NCI-H187 (cell line): ENCODE measurements at places on chromosomes 1 and 21.
A peak's percentile ranks its signal among the peaks of the same experiment; 100 is the strongest.

DNA sequence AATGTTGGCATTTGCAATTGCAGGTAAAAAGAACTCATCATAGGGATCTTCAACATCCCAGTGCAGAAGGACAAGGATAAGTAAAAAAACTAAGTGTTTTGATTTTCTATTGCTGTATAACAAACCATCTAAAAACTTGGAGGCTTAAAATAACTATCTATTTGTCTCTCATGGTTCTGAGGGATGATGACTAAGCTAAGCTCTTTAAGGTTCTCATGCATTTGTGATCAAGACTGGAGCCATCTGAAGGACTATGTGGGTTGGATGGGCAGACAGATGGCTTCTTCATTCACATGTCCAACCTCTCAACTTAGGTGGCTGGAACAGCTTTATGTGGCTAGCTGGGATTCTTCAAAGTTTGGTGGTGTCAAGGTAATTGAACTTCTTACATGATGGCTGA is 51.5 kb downstream of the RPL5 start:
- DNase-seq: no peak

GRCh38 chr1:83931658-83932253 is 67.2 kb downstream of the TTLL7 start:
- no peak for DNase-seq

DNA sequence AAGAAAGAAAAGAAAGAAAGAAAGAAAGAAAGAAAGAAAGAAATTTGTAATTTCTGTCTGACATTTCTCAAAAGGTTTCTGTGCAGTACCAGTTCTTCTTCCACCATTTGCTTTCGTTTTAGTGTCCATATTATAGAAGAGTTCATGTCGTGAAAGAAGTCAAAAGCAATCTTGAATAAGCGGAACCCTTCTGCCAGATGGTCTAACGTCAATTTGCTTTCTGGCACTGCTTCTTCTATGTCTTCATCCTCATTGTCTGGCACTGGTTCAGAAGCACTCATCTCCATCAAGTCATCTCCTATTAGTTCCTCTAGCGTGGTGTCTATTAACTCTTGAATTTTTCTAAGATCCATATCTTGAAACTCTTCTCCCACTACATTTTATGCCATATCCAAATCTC is 170.0 kb upstream of the KCTD3 start:
- DNase-seq: no peak

GRCh38 chr1:154431586-154432373 is 26.6 kb downstream of the IL6R start:
- DNase-seq: no peak

- DNase-seq: no peak
Measured at GRCh38 chr1:171718216-171718615, 23.6 kb downstream of the VAMP4 start.

DNA sequence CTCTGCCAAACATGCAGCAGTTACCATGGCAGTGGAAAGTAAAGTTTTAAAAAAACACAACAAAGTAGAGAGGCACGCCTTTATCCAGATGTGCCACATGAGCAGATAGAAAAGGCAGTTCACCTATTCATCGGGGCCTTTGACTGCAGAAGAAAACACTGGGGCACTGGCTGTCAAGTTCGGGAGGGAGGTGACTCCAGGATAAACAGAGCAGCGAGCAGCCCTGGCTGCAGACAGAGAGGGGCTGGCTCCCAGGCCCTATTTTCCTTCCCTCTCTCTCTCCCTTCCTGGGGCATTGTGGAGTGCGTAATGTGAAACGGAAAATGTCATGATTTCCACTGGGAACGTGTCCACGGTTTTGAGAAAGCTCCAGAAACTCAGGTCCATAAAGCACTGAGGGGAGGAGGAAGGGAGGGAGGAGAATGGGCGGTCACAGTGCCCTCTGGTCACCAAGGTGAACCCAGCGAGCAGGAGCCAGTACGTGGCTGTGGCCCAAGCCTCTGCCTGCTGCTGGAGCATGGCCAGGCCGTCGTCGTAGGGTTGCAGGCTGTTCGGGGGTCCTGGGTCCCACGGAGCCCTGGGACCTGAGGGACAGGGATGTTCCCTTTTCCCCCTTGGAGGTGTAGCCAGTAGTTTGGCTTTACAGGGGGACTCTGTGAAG is 114.7 kb upstream of the IRF2BP2 start:
- no peak for DNase-seq

GRCh38 chr1:219385787-219386427 is 212.2 kb downstream of the LYPLAL1 start:
- DNase-seq: no peak

- DNase-seq: no peak
Measured at GRCh38 chr1:27755865-27756264, 17.2 kb upstream of the STX12 start.

- no peak for DNase-seq
Measured at GRCh38 chr1:32068957-32069588, 3.7 kb upstream of the TMEM39B start.

GRCh38 chr1:147664206-147664605 is 6.1 kb downstream of the ACP6 start:
- DNase-seq: no peak

GRCh38 chr1:233707153-233707879 is 93.4 kb downstream of the KCNK1 start:
- DNase-seq: no peak

DNA sequence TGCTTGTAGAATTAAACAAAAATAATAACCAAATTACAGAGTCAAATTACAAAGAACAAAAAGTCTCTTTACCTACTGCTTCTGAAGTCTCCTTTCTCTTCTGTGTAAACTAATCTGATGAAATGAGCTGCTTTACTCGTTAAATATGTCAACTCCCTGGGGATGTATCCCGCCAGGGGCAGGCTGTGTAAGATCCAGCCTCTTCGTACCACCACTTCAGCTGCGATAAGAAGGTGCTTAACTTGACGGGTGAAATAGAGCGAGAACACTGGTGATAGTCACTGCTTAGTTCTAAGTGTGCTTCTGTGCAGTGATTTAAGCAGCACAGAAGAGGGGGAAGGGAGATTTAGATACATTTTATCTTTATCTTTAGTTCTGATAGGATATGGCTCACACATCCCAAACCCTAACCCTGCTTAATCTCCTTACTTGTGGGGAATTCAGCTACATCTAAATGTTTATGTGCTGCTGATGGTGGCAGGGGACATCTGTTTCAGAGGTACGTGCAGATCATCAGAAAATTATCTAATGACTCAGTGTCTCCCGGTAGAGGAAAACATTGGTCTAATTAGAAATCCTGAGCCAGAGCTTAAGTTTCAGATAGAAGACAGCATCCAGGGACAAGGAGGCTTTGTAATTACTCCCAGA is 46.0 kb downstream of the RHOU start:
- DNase-seq: peak; percentile 74

DNA sequence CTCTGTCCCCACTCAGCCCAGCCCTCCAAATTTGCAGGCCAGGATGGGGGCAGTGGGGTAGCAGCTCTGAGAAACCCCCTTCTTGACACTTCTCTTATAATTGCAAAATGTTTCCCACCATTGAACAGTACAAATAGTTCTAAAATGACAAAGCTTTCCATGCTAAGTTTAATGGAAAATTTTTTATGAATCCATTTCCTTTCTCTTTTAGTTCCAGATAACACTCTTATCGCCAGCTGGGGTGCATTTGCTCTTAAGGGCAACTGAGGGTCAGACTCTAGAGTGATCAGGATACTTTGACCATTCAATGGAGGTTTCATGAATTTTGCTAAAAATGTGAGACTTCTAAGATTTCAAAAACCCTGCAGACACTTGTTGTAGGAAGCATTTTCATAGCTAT is 29.9 kb downstream of the PIK3C2B start:
- DNase-seq: no peak

GRCh38 chr1:87074001-87074795 is 159.8 kb downstream of the HS2ST1 start:
- no peak for DNase-seq

DNA sequence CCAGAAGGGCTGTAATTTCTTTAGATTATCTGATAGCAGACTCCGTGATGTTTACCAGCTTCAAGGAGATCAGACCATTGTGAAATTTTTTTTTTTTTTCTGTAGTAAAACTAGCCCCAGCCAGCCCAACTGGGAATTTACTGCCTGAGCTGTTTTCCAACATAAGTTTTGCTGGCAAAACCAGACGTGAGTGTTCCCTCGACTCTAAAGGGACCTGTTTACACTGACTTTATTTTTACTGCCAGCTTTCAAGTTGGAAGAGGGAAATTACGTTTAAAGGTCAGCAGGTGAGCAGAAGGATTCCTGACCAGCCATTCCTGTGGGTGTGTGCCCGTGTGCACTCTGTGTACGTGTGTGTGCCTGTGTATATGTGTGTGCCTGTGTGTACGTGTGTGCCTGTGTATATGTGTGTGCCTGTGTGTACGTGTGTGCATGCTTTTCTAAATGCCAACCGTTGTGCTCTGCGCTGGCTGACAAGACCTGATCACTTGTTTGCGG is 374 bp downstream of the MAB21L3 start:
- DNase-seq: no peak
